ENCODE measurements at places on chromosomes 7 and 10.
A peak's percentile ranks its signal among the peaks of the same experiment; 100 is the strongest.

- H3K27ac ChIP-seq, result peak overlapping the region; percentile 83
- H3K27me3 ChIP-seq, result no peaks in the 10 kb centered on the region
- peaks cover 55% of the 10 kb centered on the region for H3K4me1 ChIP-seq
- DNase-seq, result no peak
Observed at GRCh38 chr7:47785923-47786556, 162.2 kb downstream of the PKD1L1 start.

GRCh38 chr7:14233868-14234369 lies 244.5 kb upstream of the ETV1 start:
- H3K27ac ChIP-seq, result no peak overlapping the region
- no peaks in the 10 kb centered on the region for H3K4me1 ChIP-seq
- no peak overlapping the region for H3K4me3 ChIP-seq
- H3K27me3 ChIP-seq, result no peaks in the 10 kb centered on the region
- DNase-seq, result no peak

DNA sequence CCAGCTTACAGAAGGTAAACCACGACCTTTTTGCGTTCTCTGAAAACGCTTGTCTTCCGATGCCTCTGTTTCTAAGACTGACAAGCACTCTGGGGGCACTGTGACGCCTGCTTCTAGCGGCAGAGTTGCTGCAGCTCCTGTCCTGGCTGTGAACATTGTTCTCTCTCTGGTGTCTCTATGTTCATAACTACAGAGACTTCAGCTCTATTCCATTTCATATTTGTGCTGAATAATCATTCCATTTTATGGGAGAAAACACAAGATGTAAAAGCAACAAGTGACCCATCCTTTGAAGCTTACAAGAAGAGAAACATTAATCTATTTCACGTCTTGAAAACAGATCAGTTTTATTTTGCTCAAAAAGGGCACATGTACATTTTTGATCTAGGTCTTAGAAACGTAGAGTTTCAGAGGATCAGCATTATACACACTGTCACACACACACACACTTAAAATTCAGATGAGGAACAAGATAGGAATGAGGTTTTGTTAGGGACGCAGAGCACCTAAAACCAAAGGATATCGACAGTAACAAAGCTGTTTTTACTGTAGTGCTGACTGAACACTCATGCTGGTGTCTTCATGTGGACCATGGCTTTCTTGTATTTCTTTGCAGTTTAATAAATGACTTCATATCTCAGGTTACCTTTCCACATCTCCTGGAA lies 3.0 kb downstream of the IKZF1 start:
- peaks cover 42% of the 10 kb centered on the region for H3K27me3 ChIP-seq
- peaks cover 6% of the 10 kb centered on the region for H3K4me1 ChIP-seq

- H3K27me3 ChIP-seq, result no peaks in the 10 kb centered on the region
- no peaks in the 10 kb centered on the region for H3K4me1 ChIP-seq
- no peak overlapping the region for H3K27ac ChIP-seq
- no peaks in the 10 kb centered on the region for H3K36me3 ChIP-seq
Observed at GRCh38 chr7:35505066-35505465, 189.9 kb downstream of the HERPUD2 start.
